CD8-positive, alpha-beta T cell (primary cell): ENCODE measurements at places on chromosomes 6 and 20.

- no peak for DNase-seq
Measured at GRCh38 chr6:144415835-144416237, 130.7 kb downstream of the UTRN start.

- DNase-seq = no peak
Measured at GRCh38 chr6:54629131-54629530, 217.4 kb upstream of the FAM83B start.

- no peak for DNase-seq
Measured at GRCh38 chr6:35948725-35949124, 27.8 kb upstream of the SRPK1 start.

DNA sequence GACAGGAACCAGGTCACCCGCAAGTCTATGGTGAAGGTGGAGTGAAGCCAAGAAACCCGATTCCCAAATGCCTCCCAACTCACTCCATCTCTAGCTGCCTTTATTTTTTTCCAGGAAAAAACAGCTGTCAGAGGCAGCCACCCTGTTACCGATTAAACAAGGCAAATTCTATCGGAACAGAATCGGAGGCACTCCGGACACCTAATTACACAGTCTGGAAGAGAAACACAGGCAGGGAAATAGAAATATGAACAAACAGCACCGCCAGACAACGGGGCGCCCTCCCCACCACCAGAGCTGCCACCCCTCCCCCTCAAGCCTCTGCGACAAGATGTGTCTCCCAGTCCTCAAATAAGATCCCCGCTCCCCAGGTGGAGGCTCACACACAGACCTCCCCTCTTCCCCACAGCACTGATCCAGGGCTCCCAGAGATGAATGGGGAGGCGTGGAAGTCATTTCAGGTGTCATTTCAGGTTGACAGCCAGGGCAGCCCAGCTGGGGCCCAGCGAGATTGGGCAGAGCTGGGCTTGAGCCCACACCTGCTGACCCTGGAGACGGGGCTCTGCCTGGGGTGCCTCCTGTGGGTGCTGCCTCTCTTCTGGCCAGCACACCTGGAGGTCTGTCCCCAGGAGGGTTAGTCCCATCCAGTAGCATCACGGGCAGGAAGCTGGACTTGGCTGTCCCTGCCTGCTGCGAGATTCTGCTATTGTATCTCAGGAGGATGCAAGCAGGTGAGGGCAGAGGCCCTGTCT, 19.8 kb upstream of the VSTM2L start:
- DNase-seq = no peak

DNA sequence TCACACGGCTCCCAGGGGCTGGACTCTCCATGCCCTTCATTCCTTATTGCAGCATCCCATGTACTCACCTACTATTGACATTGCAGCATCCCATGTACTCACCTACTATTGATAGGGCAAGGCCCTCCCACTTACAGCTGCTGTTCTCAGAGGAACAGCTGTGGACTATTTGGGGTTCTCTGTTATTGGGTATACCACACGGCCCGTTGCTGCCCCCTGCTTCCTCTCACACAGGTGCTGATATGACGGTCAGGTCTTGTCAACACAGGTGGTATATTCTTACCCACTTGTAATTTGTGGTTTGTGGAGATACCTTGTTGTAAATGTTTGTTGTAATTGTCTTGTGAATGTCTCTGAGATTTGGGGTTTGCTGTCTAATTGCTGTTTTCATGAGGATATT, 18.8 kb downstream of the ALDH5A1 start:
- no peak for DNase-seq

DNA sequence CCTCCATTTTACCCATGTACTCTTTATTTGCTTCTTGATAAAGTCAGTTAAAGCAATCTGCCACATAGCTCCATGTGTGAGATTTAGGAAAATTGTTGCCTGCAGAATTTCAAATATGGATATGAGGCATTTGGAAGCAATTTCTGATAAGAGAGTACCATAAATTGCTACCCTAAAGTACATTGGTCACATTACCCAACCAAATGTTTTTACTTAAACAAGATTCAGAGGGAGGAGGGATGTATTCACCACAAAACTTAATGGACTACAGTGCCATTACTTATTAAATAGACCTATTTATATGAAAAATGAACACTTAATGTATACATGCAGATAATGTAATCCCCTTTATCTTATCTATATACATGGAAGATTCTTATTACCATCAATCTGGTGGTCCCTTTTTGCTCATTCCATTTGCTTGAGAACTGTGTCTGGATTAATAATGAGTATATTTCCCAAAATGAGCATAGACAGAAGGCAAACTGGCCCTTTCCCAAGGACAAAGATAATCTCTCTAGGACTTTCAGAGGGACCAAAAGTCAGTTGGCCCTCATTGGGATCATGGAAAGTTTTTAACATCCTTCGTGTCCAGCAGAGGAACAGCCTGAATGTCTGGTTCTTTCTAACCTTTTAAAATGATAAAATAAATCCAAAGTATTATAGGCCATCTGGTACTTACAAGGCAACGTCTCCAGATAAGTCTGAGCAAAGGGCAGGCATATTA, 526.4 kb downstream of the CBLN4 start:
- DNase-seq = no peak

DNA sequence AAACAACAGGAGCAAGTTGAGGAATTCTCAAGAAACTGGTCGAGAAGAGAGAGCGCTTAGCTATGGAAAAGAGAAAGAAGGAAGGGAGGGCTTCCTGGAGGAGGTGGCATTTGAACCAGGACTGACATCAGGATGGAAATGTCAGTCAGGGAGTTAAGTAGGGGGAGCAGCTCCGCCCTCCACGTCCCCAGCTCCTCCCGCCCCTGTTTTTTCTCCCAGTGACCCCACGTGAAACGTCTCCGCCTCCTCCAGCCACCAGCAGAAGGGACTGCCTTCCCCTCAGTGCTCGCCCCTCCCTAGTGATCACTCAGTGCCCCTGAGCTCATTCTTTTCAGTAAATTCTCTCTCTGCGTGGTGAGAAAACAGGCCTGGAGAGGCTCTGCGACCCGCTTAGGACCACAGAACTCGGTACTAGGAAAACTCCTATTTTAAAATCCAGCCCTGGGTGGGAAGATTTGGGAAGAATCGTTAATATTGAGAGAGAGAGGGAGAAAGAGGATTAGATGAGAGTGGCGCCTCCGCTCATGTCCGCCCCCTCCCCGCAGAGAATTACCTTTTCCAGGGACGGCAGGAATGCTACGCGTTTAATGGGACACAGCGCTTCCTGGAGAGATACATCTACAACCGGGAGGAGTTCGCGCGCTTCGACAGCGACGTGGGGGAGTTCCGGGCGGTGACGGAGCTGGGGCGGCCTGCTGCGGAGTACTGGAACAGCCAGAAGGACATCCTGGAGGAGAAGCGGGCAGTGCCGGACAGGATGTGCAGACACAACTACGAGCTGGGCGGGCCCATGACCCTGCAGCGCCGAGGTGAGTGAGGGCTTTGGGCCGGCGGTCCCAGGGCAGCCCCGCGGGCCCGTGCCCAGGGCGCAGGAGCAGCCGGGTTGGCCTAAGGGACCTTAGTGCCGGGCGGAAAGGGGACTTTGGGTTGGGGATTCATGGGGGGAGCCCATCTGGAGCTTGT, 4.6 kb downstream of the HLA-DPB1 start:
- DNase-seq = peak; percentile 38

GRCh38 chr20:38615283-38615682, 13.7 kb downstream of the ARHGAP40 start:
- no peak for DNase-seq

- DNase-seq = no peak
Measured at GRCh38 chr20:14667226-14667625, 329.8 kb upstream of the FLRT3 start.

DNA sequence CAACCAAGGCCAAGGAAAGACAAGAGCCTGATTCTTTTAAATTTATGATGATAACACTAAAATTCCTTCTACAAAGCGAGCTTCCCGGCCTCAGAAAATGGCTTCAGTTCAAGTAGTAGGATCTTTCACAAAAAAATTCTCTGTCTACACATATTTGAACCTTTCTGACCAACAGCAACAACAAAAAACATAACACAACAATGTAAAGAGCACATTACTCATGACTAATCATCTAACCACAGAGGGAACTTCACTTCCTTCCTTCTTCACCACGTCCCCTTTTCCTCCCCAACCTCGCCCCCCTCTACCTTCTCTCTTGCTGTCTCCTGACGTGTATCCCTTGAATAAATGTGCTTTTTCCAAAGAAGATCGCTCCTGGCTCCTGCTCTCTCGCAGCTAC, 228.2 kb downstream of the MYLK4 start:
- DNase-seq = no peak

DNA sequence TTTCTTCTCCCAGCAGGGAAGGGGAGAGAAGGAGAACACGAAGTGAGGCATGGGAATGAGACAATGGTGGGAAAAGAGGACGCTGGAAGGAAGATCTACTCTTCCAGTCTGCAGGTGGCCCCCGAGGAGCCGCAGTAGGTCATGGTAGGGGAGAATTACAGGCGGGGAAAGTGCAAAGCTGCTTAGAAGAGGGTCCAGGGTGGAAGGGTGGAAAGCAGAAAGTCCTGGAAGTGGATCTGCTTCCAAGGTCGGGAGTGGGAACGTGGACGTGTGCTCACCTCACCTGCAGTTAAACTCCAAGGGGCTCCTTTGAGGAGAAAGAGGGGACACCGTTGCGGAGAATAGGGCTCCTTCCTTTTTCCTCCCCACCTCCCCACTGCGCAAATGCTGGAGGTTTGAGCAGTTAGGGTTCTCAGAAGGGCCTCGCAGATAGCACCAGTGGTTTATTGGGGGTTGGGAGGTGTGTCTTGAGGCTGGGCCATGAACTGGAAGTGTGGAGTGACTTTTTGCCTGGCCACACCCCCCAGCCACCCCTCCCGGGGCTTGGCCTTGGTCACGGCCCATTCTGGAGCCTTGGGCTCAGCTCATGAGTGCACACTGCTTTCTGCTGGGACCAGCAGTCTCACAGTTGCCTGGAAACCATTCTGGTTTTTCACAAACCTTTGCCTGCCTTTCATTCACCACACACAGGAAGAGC, 100.4 kb upstream of the MLN start:
- DNase-seq = peak; percentile 81

GRCh38 chr6:145271040-145271439, 464.3 kb downstream of the EPM2A start:
- no peak for DNase-seq

GRCh38 chr6:63740709-63741108, 105.1 kb downstream of the PHF3 start:
- no peak for DNase-seq

DNA sequence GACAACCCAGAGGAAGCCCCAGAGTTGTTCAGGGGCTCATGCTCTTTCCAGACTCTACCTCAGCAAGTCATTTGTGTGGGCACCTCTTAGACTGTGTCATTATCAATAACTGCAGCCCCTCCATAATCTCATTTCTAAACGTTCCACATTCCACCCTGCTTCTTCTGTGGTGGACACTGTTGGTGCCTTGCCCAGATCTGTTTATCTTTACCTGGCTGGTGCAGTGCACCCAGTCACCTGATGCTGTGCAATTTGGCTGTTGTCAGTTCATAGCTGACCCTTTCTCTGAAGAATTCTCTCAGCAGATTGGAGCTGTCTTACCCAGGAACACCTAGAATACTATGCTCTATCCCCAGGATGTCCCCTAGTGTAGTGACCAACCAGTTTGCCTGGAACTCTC, 80.0 kb downstream of the ATRN start:
- DNase-seq = no peak

- DNase-seq = no peak
Measured at GRCh38 chr6:119535332-119535731, 185.8 kb upstream of the MAN1A1 start.

GRCh38 chr6:84103029-84103428, 69.5 kb downstream of the MRAP2 start:
- no peak for DNase-seq

DNA sequence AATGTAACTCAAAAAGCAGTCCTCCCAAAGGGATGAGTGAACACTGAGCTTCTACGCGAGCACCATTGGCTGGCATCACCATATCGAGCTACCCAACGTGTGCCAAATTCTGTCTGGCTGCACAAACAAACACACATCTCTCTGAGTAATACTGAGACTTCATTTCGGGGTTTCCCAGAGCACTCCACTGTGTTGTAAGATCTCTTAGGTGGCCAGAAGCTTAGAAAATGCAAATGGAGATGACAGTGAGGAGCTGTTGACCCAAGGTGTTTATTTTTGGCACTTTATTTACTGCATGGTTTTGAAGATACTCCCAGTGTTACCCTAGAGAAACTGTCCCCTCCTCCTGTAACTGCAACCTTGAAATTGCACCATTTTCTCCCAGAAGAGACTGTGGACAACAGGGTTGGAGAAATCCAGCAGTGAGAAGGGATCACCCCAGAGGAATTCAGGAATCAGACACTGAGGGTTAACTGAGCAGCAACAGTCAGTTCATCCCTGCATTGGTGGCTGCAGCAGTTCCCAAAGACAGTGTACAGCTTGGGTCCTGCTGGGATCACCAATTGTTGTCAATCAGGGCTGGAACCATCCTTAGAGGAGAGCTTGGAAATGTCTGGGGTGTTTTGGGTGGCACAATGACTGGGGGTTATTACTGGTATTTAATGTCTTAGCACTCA, 1.0 kb upstream of the RIPOR2 start:
- DNase-seq = peak; percentile 89

GRCh38 chr20:7879883-7880282, 60.4 kb downstream of the HAO1 start:
- DNase-seq = no peak

- no peak for DNase-seq
Measured at GRCh38 chr20:51284176-51284575, 258.3 kb downstream of the NFATC2 start.

GRCh38 chr6:6665555-6666243, 77.2 kb downstream of the LY86 start:
- DNase-seq = no peak

DNA sequence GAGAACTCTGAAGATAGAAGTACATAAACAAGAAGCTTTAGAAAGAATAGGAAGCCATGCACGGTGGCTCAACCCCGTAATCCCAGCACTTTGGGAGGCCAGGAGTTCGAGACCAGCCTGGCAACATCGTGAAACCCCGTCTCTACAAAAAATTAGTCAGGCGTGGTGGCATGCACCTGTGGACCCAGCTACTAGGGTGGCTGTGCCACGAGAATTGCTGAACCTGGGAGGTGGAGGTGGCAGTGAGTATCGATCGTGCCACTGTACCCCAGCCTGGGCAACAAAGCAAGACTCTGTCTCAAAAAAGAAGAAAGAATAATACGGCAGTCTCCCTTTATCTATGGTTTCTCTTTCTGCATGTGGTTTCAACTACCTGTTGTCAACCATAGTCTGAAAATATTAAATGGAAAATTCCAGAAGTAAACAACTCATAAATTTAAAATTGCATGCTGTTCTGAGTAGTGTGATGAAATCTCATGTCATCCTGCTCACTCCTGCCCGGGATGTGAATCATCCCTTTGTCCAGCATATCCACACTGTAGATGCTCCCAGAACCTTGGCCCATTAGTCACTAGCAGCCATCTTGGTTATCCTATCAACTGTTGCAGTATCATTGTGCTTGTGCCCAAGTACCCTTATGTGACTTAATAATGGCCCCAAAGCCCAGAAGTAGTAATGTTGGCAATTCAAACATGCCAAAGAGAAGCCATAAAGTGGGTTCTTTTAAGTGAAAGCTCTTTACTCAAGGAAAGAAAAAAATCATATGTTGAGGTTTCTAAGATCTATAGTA, 22.1 kb downstream of the DEK start:
- no peak for DNase-seq
